Left hindlimb (tissue), 1 donor: ENCODE measurements at places on chromosomes 6 and 20.

DNA sequence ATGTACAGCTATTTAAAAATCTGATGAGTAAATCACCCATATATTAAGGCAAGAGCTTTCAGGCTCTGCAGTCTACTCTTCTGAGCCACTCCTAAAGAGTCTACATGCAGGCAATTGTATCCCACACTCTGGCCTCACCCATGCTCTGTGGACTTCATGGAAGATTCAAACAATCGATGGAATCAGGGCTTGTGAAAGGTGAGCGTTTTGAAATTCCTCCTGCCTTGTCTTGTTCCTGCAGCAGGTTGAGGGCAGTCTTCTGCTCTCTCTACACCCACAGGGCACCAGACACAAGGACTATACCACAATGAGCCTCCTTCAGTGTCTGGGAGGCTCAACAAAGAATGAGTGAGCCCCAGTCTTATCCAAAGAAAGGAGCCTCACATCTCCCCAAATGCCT, 51.1 kb downstream of the TBC1D7 start:
- no peak for DNase-seq

GRCh38 chr6:45163952-45164766, 164.0 kb upstream of the RUNX2 start:
- DNase-seq: no peak

- DNase-seq: no peak
Observed at GRCh38 chr6:156992020-156992804, 215.0 kb downstream of the ARID1B start.

GRCh38 chr20:64083804-64084684, at the start of gene LKAAEAR1:
TSS of gene LKAAEAR1 (minus strand) at chr20:64084398. CDS start at chr20:64084219, 179 bp downstream.
- DNase-seq: no peak

DNA sequence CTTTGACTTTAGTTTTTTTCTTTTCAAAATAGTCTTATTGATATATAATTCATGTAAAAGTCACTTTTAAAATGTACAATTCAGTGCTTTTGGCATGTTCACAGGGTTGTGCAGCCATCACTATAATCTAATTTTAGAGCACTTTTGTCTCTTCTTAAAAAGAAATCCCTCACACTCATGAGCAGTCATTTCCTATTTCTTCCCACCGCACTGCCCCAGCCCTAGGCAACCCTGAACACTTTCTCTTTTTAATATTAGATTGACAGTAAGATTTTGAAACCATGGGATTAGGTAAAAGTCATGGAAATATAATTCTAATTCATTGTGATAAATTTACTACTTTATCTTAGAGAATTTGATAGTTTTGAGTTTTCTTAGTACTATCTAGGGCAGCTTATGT, 309.4 kb downstream of the UTRN start:
- no peak for DNase-seq

- DNase-seq: no peak
Observed at GRCh38 chr20:23654717-23655116, 17.0 kb upstream of the CST3 start.

DNA sequence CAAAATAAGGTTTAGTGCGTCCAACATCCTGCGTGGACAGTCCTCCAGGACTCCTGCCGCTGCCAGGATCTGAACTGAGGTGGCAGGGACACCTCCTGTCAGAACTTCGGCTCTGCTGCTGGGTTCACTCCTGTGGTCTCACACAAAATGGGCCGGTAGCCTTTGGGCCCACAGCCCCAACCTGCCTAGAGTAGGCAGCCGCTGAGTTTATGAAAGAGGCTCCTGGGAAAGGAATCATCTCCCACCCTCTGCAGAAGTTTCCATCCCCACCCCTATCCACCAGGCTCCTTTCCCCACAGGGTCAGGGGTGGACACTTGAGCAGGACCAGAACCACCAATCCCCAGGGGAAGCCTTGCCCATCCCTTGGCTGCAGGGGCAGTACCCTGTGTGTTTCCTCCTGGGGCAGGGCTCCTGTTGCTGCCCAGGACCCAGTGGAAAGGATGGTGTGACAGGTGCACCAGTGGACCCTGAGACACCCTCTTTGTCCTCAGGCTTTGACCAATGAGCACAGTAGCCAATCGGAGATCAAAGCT, 2.1 kb upstream of the ABHD16B start:
- DNase-seq: no peak

- no peak for DNase-seq
Observed at GRCh38 chr6:167655174-167655821, 171.4 kb upstream of the AFDN start.
